Left colon (tissue), 2 donors: ENCODE measurements at places on chromosomes 11 and 22. TPM values are rescaled to one million over a fixed set of nuclear protein-coding genes. Genes with fewer than 3 reads are reported as not detected.

- DNase-seq, result peak; percentile 98
Measured at GRCh38 chr11:62621567-62622470, at the start of gene B3GAT3. Gene B3GAT3, minus strand, starts transcription at chr11:62621986. Its CDS starts 39 bp downstream, at chr11:62621947.

GRCh38 chr22:19958083-19959042 is 16.7 kb upstream of the TXNRD2 start:
- DNase-seq, result no peak

- DNase-seq, result no peak
Measured at GRCh38 chr11:115065830-115066664, 387.7 kb downstream of the NXPE2 start.

- no peak for DNase-seq
Measured at GRCh38 chr11:84398017-84398626, 1112.0 kb upstream of the CCDC90B start.

DNA sequence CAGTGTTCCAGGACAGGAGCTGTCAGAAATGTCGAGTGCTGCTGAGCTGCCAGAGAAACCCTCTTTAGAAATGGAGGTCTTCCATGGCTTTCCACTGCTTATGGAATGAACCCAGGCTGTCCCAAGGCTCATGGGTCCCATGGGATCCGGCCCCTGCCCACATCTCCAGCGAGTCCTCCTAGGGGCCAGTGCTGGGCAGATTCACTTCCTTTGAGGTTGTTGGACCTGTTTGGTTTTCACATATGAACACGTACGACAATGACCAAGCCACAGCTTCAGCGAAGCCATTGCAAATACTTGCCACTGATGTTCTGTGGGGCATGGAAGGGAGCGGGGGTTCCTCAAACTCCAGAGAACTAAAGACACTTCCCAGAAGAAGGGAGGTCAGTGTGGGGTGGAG is 483.3 kb downstream of the TBC1D22A start:
- no peak for DNase-seq

GRCh38 chr22:17964156-17964555 is 60.2 kb downstream of the MICAL3 start:
- DNase-seq, result no peak

DNA sequence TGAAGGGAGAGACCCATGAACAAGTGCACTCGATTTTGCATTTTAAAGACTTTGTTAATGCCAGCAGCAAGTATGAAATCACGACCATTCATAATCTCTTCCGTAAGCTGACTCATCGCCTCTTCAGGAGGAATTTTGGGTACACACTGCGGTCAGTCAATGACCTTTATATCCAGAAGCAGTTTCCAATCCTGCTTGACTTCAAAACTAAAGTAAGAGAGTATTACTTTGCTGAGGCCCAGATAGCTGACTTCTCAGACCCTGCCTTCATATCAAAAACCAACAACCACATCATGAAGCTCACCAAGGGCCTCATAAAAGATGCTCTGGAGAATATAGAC is 5.9 kb downstream of the SERPIND1 start:
- DNase-seq, result no peak

DNA sequence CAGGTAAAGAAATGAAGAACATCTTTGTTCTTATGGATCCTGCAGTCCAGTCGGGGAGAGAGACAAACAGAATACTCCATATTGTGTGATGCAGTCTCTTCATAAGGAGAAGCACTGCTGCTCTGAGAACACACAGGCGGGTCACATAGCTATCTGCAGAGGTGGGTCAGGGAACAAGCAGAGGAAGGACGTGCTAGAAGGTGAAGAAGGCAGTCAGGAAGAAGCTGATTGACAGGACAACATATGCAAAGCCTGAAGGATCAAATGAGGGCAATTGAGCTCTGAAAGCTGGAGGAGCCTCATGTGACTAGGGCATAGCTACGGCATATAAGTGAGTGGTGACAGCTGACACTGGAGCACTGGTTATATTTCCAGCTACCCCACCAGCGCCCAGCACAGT is 122.5 kb downstream of the OPCML start:
- no peak for DNase-seq

GRCh38 chr11:23957314-23957713 is 539.5 kb upstream of the LUZP2 start:
- DNase-seq, result no peak

GRCh38 chr11:76597533-76598425 is 72.8 kb downstream of the LRRC32 start:
- no peak for DNase-seq

- DNase-seq, result no peak
Measured at GRCh38 chr22:42885446-42885845, 28.4 kb upstream of the ARFGAP3 start.

GRCh38 chr11:111736621-111737443 is 29.4 kb downstream of the PPP2R1B start:
- DNase-seq, result no peak

DNA sequence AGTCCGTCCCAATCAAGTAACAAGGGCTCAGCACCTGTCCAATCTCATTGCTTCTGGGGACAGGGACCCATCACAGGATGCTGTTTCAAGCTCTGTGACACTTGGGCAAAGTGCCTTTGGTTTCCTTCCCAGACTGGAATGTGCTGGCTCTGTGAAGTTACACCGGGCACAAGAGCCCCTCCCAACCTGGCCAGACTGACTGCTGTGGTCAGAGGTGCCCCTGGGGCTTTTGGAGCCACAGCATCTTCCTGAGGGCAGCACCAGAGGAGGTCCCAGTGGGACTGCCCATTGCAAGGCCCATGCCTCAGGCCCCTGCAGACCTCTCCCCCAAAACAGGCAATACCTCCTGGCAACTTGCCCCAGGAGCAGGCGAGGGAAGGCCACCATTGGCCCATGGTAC is 155.2 kb upstream of the GRK3 start:
- DNase-seq, result no peak

DNA sequence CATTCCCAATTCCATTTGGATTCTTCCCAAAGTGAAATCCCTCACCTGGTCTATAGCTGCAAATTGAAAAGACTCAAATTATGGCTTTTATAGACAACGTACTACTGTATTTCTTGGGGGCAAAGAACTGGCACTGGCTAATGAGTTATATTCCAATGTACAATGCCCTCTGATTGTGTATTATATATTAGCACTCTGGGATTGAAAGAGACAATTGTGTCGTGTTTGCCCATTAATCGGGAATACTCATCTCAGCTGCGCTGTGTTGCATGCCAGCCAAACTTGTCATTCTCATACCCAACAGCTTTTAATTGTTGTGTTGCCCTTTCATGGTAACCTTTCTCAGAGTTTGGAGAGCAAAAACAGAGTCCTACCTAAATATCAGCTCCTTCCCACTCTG is 55.0 kb upstream of the ZBTB44 start:
- DNase-seq, result no peak

DNA sequence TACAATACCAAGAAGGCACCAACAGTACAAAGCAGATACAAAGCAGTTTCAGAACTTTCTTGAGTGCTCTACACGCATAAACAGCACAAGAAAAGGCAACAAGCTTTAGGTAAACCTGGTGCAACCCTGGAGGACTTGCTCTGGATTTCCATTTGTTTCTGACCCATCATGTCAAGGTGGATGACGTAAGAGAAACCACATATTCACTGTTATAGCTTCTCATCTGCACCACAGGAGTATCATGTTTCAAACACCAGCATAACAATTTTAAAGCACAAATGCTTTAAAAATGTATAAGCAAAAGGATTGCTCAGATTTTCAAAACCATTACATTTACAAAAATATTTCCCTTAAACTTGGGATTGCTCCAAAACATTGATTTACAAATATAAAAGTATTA is 25.0 kb upstream of the YPEL1 start:
- no peak for DNase-seq

Gene ELFN2
- 0.20 TPM for total RNA-seq

Gene DENND6B
- 4.7 TPM for total RNA-seq

Gene CARD10
- 66.4 TPM for total RNA-seq

Gene MS4A6A
- 20.2 TPM for total RNA-seq

Gene SLCO2B1
- total RNA-seq, result 71.5 TPM

Gene NCAM1
- total RNA-seq, result 3.1 TPM

Gene P2RX6
- total RNA-seq, result 0.73 TPM

Gene OR2AG2
- total RNA-seq, result 0.21 TPM

Gene MUC2
- total RNA-seq, result 1,472 TPM

Gene NAALADL1
- 34.1 TPM for total RNA-seq

Gene TYR
- not detected for total RNA-seq

Gene LIPT2
- total RNA-seq, result 2.5 TPM

Gene SERPING1
- total RNA-seq, result 34.6 TPM
